Tongue (tissue), 3 donors: ENCODE measurements at places on chromosomes 7 and 10. TPM values are rescaled to one million over a fixed set of nuclear protein-coding genes. Genes with fewer than 3 reads are reported as not detected.

GRCh38 chr7:88317422-88317821 lies 10.7 kb upstream of the STEAP4 start:
- no peak for DNase-seq

- peak; percentile 46 for DNase-seq
Measured at GRCh38 chr10:24488631-24489030, 235.1 kb downstream of the ARHGAP21 start.

FUOM gene
- 8.4 TPM for total RNA-seq

CTAGE6 gene
- 0.72 TPM for total RNA-seq

- DNase-seq: no peak
Measured at GRCh38 chr10:58996063-58996462, 180.4 kb upstream of the PHYHIPL start.

DNA sequence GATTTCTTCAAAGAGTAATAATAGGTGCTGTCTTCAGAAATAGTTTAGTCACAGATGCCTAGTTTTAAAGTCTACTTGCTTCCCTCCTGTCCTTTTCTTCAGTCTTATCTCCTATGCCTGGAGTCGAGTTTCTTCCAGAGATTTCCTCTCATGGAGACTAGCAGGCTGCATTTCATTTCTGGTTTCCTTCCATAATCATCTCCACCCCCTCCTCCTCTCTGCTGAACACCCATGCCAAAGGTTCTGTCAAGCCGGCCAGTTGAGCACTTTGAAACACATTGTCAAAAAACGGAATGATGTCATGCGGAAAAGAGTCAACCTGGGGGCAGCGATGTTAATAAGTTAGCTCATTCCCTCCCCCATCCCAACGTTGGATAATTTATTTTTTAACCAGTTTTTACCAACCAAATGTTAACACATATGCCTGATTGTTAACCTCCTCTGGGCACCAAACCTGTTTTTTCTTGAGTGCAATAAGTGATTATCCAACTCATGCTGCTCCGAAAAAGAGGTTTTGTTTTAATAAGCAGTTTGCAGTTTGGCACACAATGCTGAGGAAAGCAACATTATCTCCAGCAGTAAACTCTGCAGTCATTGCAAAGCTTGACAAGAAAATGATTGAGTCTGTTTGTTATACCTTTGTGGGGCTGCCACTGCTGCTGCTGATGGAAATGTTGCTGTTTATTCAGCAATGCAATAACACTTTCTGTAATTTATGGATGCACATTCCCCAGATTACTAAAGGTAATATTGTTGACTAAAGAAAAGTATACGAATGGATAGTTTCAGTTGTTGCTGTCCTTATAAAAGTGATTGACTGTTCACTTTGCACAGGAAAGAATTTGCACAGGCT lies 161.6 kb downstream of the LRMDA start:
- peak; percentile 43 for DNase-seq

- no peak for DNase-seq
Measured at GRCh38 chr7:96973986-96974385, 31.4 kb upstream of the DLX6 start.

GRCh38 chr7:76294344-76295024 lies 8.0 kb upstream of the HSPB1 start:
- peak; percentile 97 for DNase-seq

DNA sequence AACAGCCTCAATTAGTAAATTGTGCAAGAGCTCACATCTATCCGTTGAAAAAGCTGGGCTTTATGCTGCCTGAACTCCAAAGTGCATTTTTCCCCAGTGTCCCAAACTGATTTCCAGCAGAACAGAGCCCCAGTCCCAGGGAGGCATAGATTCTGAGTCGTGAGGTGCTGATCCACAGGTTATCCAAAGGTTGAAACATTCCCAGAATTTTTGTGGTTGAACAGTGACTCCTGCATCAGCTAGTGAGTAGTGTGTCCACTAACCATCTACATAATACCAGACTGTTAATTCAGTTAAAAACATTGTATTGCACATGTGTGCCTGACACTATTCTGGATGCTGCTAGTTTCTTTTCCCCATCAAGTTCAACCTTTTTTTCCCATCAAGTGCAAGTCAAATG lies 761.5 kb downstream of the GATA3 start:
- no peak for DNase-seq

WNT8B gene
- total RNA-seq: not detected

MMD2 gene
- total RNA-seq: not detected

- peak; percentile 79 for DNase-seq
Measured at GRCh38 chr10:58414270-58415041, 29.2 kb downstream of the TFAM start.

NRG3 gene
- 0.31 TPM for total RNA-seq

DNA sequence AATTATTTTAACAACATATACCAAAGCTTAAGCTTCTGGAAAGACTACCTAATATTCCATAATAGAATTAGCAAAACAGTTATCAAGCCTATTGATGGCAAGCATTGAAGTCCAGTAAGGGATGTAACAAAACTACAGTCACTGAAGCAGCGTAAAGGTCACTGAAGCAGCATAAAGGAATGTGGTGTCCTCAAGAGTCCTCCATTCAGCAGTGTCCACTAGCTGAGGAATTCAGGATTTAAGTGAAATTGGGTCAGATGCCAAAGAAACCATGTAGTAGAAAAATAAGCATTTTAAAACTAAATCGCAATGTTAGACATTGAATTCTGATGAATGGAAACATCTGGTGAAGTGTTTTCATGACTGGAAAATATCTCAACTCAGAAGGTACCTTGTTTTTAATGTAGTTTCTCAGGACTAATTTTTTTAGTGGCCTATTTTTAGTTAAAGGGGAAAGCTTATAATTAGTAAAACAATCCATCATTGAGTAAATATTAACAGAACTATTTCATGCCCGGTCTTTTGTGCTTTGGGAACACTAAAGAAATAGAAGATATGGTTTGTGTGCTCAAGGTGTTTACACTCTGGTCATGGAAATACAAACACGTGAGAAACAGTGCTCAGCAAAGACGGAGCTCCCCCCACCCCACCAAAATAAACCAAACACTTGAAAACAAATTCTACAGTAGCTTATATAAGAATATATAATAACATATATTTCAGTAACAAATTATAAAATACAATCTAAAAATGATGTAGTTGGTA lies 121.4 kb downstream of the CDK14 start:
- peak; percentile 46 for DNase-seq

DNA sequence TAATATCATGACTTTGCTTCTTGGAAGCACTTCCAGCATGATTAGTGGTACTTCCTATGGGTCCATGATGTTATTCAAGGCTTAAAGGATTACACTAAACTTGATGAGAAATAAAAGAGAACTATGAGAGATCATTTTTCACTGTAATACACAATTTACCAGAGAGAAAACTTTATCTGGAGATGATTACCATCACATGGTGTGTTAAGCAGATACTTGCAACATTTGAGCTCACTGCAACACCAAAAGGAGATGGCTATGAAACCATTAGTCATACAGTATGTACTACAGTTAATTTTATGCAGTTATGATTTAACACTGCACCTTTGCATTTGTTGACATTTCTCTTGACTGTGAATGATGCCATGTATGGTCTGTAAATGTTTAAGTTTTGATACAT lies 311.3 kb upstream of the AOAH start:
- no peak for DNase-seq

DNA sequence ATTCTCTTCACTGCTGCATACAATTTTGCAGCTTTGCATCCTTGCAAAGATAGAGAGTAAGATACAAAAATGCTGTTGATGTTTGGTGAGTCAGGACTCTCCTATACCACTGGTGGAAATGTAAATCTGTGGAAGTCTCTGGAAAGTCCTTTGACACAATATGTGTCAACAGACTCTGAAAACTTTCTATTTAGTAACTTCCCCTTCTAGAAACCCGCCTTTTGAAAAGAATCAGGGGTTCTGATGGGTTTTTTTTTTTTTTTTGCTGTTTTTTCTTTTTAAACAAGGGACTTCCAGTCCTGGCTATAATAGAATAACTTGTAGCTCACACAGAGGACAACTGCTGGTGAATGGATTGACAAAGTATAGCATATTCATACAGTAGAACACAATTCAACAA lies 16.4 kb downstream of the NOD1 start:
- DNase-seq: no peak

DNA sequence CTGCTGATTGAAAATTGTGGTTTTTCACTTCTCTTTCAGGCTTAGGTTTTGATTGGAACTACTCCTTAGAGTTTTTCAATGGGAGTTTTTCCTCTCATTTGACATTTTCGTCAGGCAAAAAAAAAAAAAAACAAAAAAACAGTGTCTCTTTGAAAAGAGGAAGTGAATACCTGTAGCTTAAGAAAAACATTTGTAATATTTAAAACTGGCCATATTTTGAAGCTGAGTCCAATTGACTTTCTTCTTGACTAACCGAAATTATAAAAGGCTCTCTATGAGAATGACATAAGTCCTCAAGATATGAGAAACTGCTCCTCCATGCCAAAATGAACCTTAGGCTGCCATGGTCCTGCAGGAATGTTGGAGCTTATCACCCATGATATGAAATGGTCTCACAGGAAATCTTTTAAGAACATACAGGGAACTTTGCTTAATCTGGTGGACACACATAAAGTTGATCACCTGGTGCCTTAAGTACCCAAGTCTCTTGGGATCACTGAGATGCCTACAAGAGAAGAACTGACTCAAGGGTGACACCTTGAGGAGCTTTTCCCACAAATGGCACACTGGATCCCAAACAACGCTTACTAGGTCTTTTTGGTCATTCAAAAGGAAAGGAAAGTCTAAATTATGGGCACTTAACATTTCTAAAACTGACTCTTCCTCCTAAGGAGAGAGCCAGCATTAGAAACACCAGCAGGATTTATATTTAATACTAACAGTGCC lies 263.4 kb downstream of the CDC14C start:
- DNase-seq: no peak

- DNase-seq: no peak
Measured at GRCh38 chr7:116339564-116339963, 129.2 kb downstream of the TES start.

DNA sequence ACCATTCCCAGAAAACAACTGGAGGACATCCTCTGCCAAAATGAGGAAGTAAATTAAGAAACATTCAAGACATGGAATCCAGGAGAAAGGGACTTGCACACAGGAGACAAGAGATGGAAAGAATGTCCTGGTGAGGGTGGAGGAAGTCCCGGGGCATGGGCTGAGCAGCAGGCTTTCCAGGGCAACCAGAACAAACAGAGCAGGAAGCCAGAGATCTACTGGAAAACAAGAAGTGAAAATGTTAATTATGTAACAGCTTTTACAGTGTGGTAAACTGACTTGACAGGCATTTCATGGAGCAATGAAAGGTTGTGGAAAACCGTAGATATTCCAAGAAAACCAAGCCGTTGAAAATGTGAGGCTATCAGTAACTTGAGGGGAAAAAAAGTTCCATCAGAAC lies 55.2 kb upstream of the ZNF746 start:
- no peak for DNase-seq

SORCS3 gene
- 1.4 TPM for total RNA-seq

HOXA7 gene
- total RNA-seq: not detected

FOXI2 gene
- not detected for total RNA-seq

- DNase-seq: no peak
Measured at GRCh38 chr10:74096777-74097176, 53.9 kb downstream of the AP3M1 start.

GRCh38 chr10:119370972-119371703 lies 163.8 kb downstream of the GRK5 start:
- DNase-seq: peak; percentile 64

GRCh38 chr10:42976351-42977031 lies 100.4 kb upstream of the RET start:
- no peak for DNase-seq

SKIDA1 gene
- total RNA-seq: 3.0 TPM

INMT gene
- total RNA-seq: 14.5 TPM

HOXA3 gene
- 2.4 TPM for total RNA-seq

GRCh38 chr10:108095932-108096925 lies 931.7 kb upstream of the SORCS1 start:
- no peak for DNase-seq

- no peak for DNase-seq
Measured at GRCh38 chr7:31137234-31137633, 85.1 kb downstream of the ADCYAP1R1 start.

DNA sequence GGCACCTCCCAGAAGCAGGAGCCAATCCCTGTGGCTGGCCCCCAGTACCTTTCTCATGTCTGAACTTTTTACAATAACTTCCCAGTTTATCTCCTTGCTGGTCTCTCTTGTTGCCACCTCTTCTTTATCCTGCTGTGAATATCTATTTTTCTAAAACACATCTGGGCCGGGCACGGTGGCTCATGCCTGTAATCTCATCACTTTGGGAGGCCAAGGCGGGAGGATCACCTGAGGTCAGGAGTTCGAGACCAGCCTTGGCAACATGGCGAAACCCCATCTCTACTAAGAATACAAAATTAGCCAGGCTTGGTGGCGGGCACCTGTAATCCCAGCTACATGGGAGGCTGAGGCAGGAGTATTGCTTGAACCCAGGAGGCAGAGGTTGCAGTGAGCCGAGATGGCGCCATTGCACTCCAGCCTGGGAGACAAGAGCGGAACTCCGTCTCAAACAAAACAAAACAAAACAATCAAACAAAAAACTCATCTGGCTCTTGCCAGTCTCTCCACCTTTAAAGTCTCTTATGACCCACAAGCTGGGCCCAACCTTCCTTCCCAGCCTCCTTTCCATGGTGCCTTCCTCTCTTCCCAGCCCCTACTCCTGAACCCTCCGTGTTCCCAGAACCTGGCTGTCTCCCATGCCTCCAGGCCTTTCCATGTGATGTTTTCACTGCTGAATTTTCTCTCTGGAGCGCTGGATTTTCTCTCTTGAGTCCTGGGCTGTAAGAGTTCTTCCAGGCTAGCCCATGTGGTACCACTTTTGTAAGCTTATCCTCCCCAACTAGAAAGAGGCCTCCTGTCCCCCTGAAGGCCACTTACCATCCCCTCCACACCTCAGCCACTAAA lies 51.3 kb downstream of the HIP1 start:
- DNase-seq: no peak

DNA sequence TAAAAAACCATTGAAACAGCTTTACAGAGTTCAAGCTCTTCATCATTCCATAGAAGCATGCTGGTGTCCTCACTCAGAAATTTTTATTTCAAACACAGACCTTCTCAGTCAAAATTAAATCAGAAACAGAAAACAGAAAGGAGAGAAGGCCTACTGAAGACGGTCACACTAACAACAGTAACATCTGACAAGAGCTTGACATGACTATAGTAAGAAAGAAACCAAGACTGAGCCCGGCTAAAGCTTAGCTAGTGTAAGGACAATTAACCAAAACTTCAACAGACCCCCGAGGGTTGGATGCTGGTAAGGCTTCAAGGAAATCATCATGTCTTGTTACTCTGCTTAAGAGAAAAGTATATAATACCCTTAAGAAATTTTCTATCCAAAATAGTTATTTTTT lies 38.6 kb downstream of the MTPN start:
- DNase-seq: no peak

GRCh38 chr10:131155218-131155875 lies 156.2 kb downstream of the TCERG1L start:
- DNase-seq: no peak

DNA sequence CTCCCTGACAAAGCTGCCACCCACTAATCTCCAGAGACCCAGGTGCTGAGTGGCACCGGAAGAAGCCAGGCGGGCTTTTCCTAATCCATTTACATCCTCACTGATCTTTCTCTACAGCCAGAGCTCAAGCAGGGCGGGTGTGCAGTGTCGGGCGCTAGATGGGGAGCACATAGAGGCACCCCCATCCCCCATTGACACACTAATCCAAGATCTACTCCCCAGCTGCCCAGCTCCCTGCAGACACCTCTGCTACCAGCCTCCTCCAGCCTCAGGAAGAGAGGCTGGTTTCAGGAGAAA lies 22.2 kb downstream of the FRMPD2 start:
- DNase-seq: no peak

- DNase-seq: no peak
Measured at GRCh38 chr7:22386206-22386858, 29.4 kb upstream of the RAPGEF5 start.

STEAP1B gene
- total RNA-seq: 3.0 TPM
